Stimulated activated CD4-positive, alpha-beta T cell treated with anti-CD3 and anti-CD28 coated beads, TNF-alpha, amount 100 ng/mL, for 1 hour (primary cell): ENCODE measurements at places on chromosomes 12 and 14.

GRCh38 chr14:64875350-64875749 lies 4.4 kb downstream of the SPTB start:
- no peak for DNase-seq

DNA sequence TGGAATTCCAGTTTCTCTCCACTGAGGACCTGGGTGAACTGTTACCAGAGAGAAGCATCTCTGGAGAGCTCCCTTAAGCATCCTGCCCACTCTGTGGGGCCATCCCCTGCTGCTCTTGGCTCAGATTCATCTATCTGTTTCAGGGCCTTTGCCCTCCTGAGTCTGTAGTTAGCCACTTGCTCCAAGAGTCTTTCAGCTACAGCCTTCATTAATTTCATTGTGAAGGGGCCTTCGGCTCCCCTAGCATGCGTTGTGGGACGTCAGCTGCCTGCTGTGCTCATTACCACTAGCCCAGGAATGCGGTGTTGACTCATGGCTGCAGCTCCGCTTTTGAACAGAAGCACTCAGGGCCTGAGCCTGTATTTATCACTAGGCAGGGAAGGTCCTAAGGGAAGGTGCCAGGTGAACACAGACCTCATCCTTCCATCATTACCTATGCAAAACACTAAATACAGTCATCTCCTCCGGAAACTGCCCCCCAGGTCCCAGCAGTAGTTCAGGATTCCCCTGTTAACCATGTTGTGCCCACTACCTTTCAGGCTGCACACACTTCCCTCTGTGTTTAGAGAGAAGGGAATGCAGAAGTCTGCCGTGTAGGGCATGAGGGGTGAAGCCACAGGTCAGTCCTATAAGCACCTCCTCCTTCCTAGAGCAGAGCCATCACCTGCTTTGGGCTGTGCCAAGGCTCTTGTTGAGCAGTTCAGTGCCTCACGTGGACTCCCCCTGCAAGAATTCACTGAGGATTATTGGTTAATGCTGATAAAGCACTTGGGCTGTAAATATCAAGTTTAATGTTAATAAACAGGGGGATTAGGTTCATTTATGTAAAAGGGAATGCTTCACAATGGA lies 191.4 kb downstream of the CACNA1C start:
- DNase-seq = no peak

GRCh38 chr14:95521001-95521400 lies 4.6 kb upstream of the SYNE3 start:
- DNase-seq = no peak

GRCh38 chr12:94951071-94951934 lies 52.2 kb downstream of the NDUFA12 start:
- no peak for DNase-seq

DNA sequence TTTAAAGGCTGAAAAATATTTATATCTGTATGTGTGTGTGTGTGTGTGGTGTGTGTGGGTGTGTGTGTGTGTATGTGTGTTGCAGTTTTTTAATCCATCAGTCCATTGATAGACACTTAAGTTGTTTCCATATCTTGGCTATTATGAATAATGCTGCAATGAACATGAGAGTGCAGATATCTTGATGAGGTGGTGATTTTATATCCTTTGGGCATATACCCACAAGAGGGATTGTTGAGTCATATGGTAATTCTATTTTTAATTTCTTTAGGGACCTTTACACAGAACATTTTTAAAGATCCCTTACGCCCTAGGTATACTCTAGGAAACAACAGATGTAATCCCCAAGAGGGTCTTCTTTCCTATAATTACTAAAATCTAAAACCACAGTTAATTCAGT lies 154.5 kb upstream of the CLEC14A start:
- DNase-seq = no peak

DNA sequence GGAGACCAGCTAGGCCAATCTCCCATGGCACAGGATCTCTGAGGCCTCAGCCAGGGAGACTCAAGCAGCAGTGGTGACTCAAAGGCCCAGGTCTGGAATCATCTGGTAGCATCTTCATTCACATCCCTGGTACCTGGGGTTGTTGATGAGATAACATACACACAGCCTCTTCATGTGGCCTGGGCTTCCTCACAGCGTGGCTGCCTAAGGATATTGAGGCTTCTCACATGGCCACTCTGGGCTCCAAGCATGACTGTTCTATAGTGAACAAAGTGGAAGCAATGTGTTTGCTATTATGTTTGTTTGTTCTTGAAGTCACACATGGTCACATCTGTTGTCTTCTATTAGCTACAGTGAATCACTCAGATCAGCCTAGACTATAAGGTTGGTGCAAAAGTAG lies 584.1 kb downstream of the VRK1 start:
- no peak for DNase-seq

- DNase-seq = no peak
These were observed 57.2 kb downstream of the ATF7 start for GRCh38 chr12:53568809-53569557.

GRCh38 chr12:80556566-80556965 lies 112.5 kb downstream of the PTPRQ start:
- DNase-seq = no peak

GRCh38 chr14:50762001-50762930 lies 68.7 kb downstream of the NIN start:
- no peak for DNase-seq

GRCh38 chr14:68328509-68328908 lies 464.4 kb downstream of the ZFP36L1 start:
- no peak for DNase-seq

DNA sequence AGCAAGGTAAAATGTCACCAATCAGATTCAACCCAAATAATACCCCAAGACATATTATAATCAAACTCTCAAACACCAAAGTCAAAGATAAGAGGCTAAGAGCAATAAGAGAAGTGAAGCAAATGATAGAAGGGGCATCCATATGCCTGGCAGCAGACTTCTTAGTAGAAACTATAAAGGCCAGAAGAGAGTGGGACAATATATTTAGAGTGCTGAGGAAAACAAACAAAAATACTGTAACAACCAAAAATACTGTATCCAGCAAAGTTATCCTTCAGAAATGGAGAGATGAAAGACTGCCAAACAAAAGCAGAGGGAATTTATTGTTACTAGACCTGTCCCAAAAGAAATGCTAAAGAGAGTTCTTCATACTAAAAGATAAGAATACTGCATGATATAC lies 25.8 kb downstream of the COX16 start:
- DNase-seq = no peak

DNA sequence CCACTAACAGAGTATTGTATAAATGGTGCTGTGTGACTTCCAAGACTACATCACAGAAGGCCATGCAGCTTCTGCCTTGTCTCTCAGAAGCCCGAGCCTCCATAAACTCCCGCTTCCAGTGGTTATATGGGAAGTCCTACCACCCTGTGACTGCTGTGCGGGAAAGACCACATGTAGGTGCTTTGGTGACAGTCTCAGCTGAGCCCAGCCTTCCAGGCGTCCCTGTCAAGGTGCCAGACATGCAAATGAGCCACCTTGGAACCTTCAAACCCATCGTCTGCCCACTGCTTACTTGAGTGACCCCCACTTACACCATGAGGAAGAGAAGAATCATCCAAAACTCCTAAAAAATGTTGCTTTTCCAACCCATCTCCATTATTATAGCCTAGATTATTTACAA lies 123.0 kb downstream of the SLC38A1 start:
- DNase-seq = no peak

DNA sequence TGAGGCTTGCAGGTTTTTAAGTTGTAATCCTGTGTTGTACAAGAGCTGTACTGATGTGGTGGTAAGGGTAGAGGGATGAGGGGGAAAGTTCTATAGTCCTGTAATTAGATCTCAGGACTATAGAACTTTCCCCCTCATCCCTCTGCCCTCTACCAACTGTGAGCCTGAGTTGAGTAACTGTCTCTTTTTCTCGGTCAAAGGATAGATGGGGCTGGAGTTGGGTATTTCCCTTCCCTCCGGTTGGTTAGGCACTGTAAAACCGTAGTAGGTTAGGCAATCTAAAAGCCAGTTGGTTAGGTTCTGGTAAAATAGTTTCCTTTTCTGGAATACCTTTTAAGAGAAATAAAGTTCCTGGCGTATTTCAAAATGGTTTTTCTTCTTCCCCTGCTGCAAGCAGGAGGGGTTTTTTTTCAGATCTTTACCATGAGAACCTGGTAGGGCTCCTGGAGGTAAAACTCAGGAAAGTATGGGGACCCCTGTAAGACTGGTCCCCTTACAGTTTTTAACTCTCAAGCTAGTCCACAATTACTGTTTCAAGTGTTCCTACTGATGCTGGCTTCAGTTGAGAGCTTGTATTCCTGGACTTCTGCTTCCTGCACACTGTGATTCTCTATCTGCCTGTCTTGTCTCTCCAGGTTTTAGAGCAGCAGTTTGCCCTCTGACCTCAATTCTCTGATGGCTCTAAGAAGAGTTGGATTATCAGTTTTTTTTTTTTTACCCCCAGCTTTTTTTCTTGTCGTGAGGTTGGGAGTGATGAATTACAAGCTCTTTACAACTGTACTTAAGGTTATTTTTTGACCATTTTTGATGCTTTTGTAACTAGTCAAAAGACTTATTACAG lies 58.7 kb downstream of the FUT8 start:
- DNase-seq = no peak

DNA sequence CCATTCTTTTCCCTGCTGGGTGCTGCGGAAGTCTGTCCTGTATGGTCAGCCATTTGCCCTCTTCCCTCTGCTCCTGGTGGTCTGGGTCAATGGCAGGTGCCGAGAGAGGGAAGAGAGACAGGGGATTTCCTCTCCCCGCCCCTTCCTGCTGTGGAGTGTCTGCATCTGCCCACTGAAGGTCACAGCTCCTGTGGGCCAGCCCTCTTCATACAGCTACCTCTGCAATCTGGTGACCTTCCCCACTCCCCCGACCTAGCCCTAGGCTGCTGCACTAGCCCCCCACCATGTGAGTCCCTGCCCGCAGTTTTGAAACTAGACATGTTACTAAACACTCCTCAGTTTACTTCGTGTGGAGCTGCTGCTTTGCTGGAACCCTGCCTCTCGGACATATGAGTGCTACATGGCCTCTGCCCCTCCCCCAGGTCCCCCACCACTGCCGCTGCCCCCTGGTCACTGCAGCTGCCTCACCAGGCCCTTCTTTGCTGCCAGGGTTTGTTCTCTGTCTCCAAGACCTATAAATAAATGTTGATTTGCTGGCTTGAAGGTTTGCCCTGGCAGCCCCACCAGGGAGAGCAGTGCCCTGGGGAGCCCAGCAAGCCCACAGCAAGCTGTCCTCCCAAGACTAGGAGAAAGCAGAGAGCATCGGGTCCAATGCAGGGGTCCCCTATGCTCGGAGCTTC lies 102.9 kb downstream of the DPF3 start:
- DNase-seq = no peak

- no peak for DNase-seq
These were observed 117.1 kb downstream of the PRKCH start for GRCh38 chr14:61438497-61438859.

GRCh38 chr14:42224053-42224888 lies 617.6 kb downstream of the LRFN5 start:
- no peak for DNase-seq

DNA sequence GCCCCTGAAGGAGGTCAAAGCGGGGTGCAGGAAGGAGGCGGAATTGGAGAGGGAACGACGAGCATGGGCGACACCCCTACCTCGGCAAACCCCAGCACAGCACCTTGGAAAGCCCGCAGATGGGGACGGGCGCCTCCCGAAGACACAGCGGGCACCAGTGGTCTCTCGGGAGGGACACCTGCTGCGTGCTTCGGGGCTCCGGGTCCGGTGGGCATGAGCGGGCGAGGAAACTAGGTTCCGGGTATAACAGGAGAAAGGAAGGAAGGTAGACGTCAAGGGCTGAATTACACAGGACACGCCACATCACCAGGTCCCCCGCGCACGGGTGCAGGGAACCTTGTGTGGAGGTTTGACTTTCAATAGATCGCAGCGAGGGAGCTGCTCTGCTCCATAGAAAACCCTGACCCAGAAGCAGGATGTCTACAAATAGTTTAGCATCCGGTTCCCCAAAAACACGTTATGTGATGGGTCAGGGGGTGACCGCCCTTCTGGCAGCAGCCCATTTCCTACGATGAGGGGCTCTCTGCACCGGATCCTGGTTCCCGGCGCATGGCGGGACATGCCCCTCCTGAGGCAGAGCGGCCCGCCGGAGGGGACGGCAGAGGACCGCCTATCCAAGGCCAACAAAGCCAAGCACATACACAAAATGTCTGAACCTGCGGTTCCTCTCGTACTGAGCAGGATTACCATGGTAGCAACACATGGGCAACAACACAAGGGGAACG lies 196.9 kb downstream of the ALG10 start:
- DNase-seq = no peak

GRCh38 chr12:54526812-54527630 lies 22.4 kb upstream of the PDE1B start:
- no peak for DNase-seq

- DNase-seq = no peak
These were observed 166.1 kb downstream of the ADCK1 start for GRCh38 chr14:77965919-77966435.

GRCh38 chr14:57009585-57010515 lies 199.6 kb upstream of the OTX2 start:
- no peak for DNase-seq

GRCh38 chr14:93305725-93306418 lies 27.0 kb downstream of the BTBD7 start:
- DNase-seq = no peak

- no peak for DNase-seq
These were observed 49.2 kb downstream of the ACACB start for GRCh38 chr12:109165599-109165998.

GRCh38 chr14:88879022-88879421 lies 54.6 kb downstream of the TTC8 start:
- DNase-seq = no peak

- DNase-seq = no peak
These were observed 108.5 kb downstream of the SLC38A1 start for GRCh38 chr12:46160101-46160980.

- DNase-seq = no peak
These were observed 6.8 kb downstream of the TTC8 start for GRCh38 chr14:88831284-88831683.

- DNase-seq = no peak
These were observed 126.4 kb downstream of the ATP23 start for GRCh38 chr12:58067610-58068387.

DNA sequence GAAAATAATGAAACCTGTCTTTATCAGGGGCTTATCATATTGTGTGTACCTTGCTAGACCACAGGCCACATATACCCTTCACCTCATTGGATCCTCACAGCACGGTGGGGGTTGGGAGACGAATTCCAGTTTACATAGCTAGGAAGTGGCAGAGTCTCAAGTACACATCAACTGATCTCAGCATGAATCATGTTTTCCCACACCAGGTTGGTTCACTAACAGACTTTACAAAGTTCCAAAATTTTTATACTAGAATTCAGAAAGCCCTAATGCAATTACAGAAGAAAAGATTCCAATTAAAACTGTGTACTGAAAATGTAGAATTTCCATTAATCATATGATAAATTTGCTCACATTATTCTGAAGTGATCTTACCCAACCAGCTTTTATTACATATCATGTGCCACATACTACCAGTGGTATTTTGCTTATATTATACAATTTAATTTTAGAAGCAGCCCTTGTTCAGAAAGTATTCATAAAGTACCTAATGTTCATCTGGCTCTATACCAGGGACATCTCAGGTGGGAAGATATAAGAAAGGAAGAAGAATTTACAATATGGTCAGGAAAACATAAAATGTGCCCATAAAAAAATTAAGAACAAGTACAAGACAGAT lies 196.2 kb downstream of the ITPR2 start:
- no peak for DNase-seq
